ENCODE measurements at places on chromosomes 5 and 9.
A peak's percentile ranks its signal among the peaks of the same experiment; 100 is the strongest.

DNA sequence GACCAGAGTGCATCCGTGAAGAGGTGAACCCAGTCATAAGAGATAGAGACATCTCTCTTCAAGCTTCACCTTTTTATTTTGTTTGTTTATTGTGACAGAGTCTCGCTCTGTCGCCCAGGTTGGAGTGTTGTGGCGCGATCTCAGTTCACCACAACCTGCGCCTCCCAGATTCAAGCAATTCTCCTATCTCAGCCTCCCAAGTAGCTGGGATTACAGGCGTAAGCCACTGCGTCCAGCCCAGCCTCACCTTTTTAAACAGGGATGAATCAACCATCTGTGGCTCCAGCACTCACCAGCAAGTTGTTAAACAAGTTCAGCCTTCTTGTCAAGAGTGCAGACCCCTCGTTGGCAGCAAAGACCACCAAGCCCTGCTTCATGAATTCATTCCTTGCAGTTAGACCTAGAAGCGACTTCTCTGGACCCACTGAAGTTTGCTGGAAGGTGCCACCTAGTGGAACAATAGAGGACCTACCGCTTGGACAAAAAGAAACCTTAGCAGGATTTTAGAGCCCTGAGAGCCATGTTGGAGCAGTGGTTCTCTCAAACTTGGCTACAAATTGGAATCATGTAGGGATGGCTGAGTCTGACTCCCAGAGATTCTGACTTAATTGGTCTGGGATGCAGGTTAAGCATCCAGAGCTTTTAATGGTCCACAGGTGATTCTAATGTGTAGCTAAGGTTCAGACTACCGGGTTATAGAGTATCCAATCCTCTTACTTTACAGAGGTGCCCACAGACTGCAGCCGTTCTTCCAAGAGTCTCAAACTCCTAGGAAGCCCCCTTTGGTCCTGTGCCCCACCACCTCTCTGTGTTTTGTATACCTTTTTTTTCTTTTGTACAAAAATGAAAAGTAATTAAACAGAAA, 10.5 kb upstream of the GALNT10 start:
- peak; percentile 16 for DNase-seq

DNA sequence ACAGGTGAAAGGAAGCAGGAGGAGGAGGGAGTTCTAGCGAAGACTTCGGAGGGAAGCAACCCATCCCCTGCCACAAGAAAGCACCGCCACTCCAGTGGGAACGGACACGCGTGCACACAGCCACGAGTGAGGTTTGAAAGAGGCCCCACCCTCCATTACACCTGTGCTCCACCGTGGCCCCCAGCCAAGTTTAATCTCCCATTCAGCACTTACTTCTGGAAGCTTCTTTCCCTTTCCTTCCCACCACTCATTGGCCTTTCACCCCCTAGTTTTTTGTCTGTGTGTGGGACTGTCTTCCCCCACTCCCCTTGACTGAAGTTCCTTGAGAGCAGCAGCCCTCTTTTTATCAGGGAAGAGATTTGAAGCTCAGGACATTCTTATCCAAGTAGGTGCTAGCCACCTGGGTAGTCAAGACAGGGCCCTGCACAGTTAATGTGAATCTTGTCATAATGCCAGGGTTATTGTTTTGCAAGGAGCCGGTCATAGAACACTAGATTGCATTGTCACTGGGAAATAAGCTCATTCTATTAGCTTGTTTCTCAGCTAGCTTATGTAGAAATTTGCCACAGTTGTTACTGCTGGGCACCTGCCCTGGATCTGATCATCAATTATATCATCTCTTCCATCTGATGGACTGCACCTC, 256.0 kb downstream of the DOCK8 start:
- no peak for DNase-seq

- no peak for DNase-seq
These were observed 288.6 kb downstream of the ICE1 start for GRCh38 chr5:5711112-5711511.

DNA sequence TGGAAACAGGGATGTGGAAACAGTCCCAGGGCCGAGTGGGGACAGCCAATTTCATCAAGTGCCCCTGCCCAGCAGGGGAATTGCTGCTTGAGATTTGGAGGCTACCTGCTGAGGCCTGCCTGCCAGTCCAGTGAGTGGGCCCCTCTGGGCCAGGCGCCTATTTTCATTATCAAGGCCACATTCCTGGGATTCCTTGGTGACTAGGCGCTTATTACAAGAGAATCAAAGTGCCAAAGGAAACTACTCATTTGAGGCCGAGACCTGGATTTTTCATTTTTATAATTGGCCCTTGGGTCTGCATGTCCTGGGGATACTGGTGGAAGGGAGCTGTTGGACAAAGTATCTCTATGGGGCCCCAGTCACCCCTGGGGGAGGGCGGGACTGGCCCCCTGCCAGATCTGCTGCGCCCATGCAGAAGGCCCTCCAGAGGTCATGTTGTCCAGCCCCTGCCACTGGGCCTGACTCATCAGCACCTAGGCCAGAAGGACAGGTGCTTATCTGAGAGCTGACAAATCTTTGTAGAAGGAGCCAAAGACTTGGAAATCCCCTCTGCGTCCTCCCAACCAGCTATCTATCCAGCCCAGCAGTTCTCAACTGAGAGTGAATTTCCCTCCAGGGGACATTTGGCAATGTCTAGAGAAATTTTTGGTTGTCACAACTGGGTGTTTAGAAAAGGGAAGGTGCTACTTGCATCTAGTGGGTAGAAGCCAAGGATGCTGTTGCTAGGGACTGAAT, 45.6 kb downstream of the FOXI1 start:
- DNase-seq, result no peak

GRCh38 chr9:109496841-109497225, 1.3 kb downstream of the PTPN3 start:
- no peak for DNase-seq

DNA sequence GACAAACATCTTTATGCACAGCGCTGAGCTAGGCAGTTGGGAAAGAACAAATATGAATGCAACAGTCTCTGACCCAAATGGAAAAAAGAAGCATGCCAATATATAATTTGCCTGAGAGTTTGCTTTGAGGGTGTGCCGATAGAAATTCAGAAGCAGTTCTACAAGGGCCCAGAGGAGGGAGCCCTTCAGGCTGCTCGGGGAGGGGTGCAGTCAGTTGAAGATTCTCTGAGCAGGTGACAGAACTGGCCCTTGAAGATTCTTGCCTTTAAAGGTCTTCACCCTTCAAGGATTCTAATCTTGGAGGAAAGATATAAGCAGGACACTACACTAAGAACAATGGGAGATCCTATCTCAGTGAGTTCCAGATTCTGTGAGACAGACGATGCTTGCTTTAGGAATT, 3.7 kb upstream of the PAPPA start:
- DNase-seq, result no peak

- no peak for DNase-seq
These were observed 318.2 kb downstream of the SLCO4C1 start for GRCh38 chr5:101977729-101978345.

GRCh38 chr5:105639068-105639467, 2031.7 kb downstream of the EFNA5 start:
- no peak for DNase-seq

- no peak for DNase-seq
These were observed 267.1 kb downstream of the SPATA31D1 start for GRCh38 chr9:82255481-82256176.

- no peak for DNase-seq
These were observed 4.1 kb downstream of the EQTN start for GRCh38 chr9:27292659-27293405.

DNA sequence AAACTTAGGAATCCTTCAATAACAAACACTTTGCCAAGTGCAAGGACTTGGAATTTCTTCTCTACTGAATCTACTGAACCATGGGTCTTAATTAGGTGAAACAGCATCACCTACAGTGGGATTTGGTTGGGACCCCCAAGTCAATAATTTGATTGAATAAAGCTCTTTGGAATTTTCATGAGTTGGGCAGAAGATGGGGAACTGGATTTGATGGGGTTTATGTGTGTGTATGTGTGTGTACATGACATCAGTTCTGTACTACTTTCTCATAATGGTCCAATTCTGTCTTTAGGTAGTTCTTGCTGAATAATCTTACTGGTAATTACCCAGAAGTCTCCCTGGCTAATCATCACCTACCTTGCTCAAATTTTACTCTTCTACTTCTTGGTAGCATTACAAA, 198.4 kb upstream of the TBCA start:
- no peak for DNase-seq

DNA sequence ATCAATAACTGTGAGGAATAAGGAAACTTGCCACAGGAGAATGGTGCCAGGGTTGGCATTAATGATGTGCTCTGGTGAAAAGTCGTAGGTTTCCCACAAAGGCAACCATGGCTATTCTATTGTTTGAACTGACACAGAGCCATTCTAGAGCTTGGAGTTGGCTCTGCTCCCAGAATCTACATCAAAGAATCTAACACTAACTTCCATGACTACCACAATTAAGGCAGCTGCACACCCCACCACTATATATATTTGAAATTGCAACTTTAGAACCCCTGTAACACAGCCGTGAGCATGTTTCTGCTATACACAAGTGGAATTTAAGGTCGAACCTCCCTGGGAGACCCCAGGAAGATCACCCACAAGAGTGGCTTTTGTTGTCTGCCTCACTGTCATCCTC, 89.7 kb upstream of the CCDC152 start:
- no peak for DNase-seq

GRCh38 chr5:53109056-53109442, 508 bp downstream of the MOCS2 start:
- DNase-seq, result no peak

DNA sequence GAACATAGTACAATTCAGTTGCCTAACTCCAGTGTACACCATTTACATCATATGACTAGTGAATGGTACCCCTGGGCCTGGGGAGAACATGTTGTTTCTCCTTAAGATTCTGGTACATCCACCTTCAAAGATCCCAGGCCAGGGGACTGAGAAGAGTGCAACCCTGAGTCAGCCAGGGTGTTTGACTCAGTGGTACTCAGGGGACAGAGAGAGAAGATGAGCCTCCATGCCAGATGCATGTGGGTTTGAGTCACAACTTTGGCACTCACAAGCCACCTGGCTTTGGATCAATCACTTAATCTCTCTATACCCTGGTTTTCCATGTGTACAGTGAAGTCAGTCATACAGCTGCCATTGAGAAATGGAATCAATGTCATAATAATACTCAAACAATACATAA, 53.7 kb downstream of the MAP1B start:
- no peak for DNase-seq
